ENCODE measurements at places on chromosomes 5 and 9. TPM values are rescaled to one million over a fixed set of nuclear protein-coding genes. Genes with fewer than 3 reads are reported as not detected.

Gene MPDZ
- 96.5 TPM for total RNA-seq

Gene SHOC1
- total RNA-seq = not detected

Gene NUTM2F
- not detected for total RNA-seq

Gene DMRTA1
- total RNA-seq = 0.39 TPM

Gene CDO1
- 27.7 TPM for total RNA-seq
